Fibroblast of the aortic adventitia (primary cell): ENCODE measurements at places on chromosomes 5 and 9. TPM values are rescaled to one million over a fixed set of nuclear protein-coding genes. Genes with fewer than 3 reads are reported as not detected.

RLN2 gene
- total RNA-seq = not detected in 2 replicates

CREB3 gene
- 56.1 and 68.3 TPM in 2 replicates for total RNA-seq

DNA sequence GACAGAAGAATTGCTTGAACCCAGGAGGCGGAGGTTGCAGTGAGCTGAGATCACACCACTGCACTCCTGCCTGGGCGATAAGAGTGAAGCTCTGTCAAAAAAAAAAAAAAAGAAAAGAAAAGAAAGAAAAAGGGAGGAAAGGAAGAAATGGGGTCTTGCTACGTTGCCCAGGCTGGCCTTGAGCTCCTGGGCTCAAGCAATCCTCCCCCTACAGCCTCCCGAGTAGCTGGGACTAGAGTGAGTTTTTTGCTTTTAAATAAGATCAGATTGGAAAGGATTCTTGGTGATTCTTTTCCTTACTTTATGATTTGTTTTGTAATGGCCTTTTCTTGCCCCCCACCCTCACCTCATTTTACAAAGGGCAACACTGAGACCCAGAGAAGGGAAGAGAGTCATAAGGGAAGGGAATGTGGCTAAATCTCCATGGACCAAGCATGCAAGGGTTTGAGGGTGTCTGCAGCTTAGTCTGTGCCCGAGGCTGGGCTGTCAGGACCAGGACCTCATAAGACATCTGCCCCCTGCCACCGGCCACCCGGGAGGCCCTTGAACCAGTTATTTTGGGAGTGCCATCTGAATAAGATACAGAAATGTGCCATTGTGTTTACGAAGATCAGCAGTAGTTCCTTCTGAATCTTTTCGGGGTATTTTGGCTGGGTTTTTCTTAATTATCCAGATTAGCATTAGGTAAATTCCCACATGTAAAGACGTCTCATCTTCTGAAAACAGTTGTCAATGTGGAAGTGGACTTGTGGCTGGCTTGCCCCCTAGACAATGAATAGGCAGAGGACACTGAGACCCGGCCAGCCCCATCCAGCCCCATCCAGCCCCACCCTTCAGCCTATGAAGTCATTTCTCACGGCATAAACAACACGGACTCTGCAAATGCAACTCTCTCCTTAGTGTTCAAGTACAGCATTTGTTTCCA, 44.5 kb upstream of the GRHPR start:
- no peak for DNase-seq

DNA sequence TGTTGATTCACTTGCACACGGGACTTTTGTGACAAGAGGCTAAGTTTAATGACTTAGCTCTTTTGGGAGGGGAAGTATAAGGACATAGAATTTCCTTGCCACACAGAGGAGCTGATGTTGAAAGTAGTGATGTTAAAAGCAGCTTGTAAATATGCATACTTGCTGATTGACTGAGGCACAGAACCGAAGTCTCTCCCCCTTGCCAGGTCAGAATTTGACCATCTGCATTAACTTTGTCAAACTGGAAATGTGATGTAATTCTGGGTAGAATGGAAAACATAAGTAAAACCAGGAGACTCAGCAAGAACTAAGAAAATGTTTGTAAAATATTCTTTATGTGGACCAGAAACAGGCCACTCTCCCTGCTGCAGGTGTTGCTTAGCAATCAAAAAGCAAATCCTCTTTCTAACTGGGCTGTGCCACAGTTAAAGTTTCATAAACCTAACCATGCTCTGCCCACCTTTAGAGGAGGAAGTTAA, 284.2 kb downstream of the NR3C1 start:
- no peak for DNase-seq

RAB3C gene
- not detected in 2 replicates for total RNA-seq

DNA sequence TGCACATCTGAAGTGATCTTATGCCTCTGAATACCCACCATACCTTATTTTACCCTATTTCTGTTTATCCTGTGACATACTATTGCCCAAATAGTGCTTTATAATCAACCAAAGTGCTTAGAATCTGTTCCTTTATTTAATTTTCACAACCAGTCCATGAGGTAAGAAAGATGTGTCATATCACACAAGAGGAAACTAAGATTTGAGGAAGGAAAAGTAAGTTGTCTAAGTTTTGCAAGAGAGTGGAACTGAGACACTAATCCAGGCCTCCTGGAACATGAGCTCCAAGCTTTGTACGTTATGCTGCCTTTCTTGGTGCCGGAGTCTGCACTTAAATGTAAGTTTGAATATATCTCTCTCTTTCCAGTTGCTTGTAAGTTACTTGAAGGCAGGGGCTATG, 17.2 kb downstream of the KDM3B start:
- no peak for DNase-seq

DNA sequence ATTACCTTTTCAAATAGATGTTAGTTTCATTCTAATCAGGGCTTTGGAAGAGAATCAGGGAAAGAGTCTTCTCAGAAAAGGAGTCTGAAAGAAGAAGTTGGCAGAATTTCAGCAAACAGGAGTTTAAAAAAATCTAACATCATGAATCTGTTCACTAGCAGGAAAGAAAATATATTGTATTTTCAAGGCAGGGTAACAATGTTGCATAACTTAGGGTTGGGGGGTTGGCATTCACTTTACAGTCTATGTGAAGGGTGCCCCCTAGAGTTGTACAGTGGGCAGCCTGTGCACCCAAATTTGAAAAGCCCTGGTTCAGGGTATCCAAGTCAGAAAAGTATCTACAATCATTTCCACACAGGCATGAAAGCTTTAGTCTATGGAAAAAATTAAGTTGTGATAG, 348.4 kb upstream of the SLC30A5 start:
- DNase-seq = peak; percentile 47

GRCh38 chr5:115600766-115601165, 1.5 kb downstream of the TICAM2 start:
- DNase-seq = no peak
